ENCODE measurements at places on chromosomes 7 and 10.

- DNase-seq: no peak
Observed at GRCh38 chr10:124142006-124142739, 48.8 kb upstream of the CHST15 start.

DNA sequence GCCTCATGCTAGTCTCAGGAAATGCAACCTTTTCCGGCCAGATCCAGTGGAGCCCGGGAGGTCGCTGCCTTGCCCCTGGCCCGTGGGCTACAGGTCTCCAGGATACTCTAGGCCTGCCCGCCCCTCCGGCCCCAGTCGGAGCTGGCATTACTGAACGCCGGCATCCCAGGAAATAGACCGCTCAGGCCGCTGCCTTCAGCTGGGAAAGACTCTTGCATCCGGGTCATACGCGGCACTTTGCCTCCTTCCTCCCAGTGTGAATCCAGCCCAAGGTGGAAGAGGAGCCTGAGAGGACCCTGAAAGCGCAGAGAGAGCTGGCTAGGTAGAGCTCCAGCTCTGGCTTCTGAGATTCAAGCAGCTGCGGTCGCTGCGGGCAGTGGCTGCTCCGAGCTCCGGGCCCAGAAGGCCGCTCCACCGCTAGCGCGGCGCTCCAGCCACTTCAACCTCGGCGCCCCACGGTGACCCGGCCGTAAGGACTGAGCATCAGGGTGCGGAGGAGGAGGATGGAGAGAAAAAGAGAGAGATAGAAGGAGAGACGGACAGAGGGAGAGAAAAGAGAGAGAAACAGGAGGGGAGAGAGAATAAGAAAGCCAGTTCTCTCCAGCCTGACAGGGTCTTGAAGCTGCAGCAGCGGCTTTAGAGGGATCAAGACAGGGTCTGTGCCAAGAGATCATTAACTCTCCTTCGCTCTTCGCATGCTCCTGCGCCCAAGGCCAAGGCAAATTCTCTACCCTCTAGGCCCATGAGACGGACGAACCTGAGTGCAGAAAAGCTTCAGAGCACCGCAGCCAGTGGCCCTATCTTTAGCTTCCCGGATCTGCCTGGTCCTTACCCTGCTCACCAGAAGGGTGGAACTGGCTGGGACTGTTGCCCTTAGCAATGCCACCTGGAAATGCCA, 1.8 kb upstream of the HOXA10 start:
- no peak for DNase-seq

- DNase-seq: no peak
Observed at GRCh38 chr7:96308950-96309263, 13.0 kb downstream of the SLC25A13 start.

DNA sequence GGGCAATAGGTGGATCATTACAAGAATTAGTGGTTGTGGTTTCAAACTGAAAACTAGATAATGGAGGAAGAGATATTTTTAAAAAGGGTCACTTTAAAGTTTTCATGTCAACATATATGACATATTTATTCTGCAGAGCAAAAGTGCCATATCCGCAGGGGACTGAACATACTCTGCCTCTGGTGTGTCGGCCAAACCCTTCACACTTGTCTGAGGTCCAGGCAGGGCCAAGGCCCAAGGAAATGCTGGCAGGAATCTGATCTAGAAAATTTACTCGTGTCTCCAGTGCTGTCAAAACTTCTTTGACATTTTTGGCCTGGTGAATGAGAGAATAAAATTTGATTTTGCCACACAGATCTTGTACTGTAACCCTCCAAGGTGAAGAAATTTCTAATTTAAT, 562.3 kb downstream of the CCSER2 start:
- DNase-seq: no peak

GRCh38 chr7:98970016-98970615, 91.8 kb downstream of the TRRAP start:
- no peak for DNase-seq

DNA sequence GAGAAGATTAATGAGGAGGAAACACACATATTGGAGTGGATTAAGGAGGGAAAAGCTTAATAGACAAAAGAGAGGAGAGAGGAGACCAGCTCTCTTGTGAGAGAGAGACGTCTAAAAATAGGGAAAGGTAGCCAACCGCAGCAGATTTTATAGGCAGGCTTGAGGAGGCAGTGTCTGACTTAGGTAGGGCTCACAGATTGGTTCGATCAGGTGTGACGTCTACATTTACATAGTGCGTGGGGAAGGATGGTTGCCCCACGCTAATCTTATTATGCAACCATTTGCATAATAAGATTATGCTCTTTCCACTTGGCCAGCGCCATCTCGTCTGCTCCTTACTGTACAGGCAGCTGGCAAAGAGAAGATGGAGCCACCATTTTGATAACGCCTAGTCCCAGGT, 122.0 kb downstream of the MARCHF5 start:
- DNase-seq: no peak
